ENCODE measurements at places on chromosomes 3 and 15. TPM values are rescaled to one million over a fixed set of nuclear protein-coding genes. Genes with fewer than 3 reads are reported as not detected.

MKRN2OS gene
- not detected for total RNA-seq

MELTF gene
- total RNA-seq = 7.3 TPM

EIF2B5 gene
- total RNA-seq = 34.2 TPM

LMOD3 gene
- not detected for total RNA-seq

IMPG2 gene
- 0.20 TPM for total RNA-seq

FBXW12 gene
- total RNA-seq = 0.20 TPM

KBTBD8 gene
- 0.73 TPM for total RNA-seq

FBLN2 gene
- 43.0 TPM for total RNA-seq

SAMMSON gene
- not detected for total RNA-seq

PDZRN3 gene
- 33.8 TPM for total RNA-seq

CLDN1 gene
- 0.20 TPM for total RNA-seq

SNTN gene
- not detected for total RNA-seq

ESYT3 gene
- total RNA-seq = 1.4 TPM

All from subcutaneous preadipocyte (primary cell).